CD4-positive, alpha-beta T cell treated with Interleukin-10 for 1 hour (primary cell): ENCODE measurements at places on chromosomes 13 and 19.

DNA sequence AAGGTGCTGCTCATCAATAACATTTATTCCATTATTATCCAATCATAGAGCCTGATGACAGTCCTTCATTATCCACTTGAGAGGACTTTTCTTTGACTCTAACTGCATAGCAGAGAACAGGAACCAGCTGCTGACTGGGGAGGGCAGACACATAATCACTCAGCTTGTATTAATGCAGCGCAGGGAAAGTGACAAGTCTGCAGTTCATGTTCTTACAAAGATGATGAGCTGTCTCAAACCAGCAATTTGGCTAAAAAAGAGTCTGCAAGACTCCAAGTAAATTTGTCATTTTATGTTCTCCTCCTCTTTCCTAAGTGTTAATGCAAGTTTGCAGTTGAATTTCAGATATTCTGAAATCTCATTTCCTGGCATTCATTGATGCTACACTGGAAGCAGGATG lies 40.0 kb upstream of the CBY2 start:
- no peak for DNase-seq

DNA sequence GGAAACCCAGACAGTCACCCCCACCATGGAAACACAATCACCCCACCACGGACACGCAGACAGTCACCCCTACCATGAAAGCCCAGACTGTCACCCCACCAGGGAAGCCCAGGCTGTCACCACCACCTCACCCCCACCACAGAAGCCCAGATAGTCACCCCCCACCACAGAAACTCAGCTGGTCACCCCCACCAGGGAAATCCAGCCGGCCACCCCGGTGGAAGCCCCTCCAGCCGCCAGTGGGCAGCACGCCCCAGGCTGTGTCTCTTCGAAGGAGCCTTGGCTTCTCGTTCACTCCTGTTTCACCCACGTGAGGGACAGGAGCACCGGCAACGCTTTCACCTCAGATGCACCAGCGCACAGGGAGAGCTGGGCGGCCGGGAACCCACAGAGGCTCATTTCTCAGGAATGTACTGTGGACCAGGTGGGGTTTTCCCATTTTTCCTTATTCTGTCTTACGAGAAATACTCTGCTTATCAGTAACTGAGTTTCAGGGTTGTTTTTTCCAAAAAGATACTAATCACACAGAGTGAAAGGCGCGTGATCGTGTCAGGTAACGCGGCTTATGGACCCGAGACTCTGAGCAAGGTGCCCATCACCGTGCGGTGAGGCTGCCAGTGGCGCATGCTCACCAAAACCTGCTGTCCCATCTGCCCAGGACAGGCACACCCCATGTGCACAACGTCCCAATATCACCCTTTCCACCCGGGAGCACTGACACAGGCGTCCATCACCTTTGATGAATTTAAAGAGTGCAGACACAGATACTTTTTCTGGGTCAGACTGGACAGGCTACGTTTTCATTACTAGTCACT lies 28.0 kb downstream of the CARS2 start:
- DNase-seq: no peak

DNA sequence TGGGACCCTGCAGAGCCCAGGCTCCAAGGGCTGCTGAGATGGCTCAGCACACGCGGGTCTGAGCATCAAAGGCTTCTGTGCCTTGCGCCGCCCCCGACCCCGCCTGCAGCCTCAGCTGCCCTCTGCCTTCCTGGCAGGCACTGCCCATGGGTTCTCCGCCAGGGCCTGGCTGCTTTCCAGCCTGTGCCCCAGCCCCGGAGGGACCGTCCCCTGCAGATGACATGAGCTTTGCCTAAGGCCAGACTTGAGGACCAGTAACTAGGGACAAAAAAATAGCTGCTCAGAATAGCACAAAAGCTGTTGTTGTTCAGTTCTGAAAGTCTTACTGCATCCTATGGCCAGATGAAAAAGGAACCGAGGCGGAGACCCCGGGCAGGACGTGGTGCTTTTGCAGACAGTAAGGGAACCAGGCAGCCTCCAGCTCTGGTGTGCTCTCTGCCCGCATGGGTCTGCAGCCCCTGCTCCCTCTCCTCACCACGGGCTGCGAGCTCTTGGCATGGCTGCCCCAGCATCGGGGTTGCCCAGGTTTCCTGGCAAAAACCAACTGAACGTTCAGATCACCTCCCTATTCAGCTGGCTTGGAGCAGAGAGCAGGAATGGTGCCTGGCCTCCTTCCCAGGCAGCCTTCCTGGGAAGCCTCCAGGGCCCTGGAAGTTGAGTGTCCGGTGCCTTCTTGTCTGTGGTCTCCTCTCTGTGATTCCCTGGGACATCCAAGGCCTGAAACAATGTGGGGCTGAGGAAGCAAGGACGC lies 12.5 kb upstream of the CFAP97D2 start:
- no peak for DNase-seq

DNA sequence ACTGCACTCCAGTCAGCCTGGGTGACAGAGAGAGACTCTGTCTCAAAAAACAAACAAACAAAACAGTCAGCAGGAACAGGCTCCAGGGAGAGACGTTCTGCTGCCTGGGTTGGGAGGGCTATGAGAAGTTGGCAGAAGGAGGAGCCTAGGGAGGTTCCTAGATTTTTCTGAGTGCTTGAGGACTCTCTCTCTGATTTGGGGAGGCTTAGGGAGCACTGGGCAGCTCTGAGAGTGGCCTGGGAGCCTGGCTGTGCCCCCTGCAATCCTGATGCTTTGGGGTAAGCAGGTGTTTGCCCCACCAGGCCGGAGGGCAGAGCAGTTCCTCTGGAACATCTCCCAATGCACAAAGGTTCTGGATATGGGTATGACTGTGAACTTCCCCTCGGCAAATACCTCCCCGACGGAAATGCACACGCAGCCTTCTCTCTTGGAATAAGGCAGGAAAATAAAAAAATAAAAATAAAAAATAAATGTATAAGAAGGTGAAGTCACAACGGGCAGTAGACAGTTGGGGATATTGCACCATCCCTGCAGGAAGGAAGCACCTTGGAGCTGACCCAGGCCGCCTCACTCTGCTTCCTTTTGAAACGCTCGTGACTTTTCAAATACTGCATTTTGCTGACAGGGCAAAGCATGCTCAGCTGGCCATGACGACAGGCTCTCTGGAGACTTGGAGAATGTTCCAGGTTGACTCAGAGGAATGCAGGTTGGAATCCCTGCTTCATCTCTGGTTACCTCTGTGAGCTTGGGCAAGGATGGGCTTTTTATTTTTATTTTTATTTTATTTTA lies 26.5 kb upstream of the HOMER3 start:
- DNase-seq: no peak

GRCh38 chr19:55958356-55958755 lies 10.7 kb downstream of the NLRP8 start:
- DNase-seq: no peak

DNA sequence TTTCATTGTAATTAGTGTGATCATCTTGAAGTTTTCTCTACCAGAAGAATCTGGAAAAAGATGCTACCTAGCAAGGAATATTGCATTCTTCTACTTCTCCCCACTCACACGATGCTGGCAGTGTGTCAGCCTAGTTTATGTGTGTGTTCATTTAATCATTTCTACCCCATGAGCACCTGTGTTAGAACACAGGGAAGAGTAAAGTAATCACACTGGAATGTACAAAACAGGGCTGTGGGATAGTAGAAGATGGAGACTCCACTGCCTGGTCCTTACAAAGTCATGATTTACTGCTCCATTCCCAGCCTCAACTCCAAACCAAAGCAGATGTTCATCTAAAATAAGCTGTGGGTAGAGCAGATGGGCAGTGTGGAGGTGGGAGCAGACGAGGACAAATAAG lies 47.7 kb upstream of the RGCC start:
- no peak for DNase-seq

GRCh38 chr19:48632692-48633147 lies 4.5 kb downstream of the DBP start:
- no peak for DNase-seq

DNA sequence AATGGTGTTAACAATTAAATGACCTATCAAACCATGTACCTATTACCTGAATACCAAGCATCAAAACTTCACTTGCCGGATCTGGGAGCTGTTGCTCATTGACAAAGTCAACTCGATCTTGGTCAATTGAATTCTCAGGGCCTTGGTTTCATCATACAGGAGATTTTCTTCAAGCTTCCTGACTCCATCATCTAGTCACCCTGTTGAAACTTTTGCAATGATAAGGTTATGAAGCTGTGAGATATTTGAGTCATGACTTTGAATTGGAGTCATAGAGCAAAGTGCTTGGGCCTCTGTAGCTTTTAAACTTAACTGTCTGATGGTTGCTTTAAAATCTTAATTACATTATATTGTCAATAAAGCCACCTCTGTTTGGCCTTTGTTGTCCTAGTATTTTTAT lies 260.9 kb downstream of the COG6 start:
- DNase-seq: no peak

DNA sequence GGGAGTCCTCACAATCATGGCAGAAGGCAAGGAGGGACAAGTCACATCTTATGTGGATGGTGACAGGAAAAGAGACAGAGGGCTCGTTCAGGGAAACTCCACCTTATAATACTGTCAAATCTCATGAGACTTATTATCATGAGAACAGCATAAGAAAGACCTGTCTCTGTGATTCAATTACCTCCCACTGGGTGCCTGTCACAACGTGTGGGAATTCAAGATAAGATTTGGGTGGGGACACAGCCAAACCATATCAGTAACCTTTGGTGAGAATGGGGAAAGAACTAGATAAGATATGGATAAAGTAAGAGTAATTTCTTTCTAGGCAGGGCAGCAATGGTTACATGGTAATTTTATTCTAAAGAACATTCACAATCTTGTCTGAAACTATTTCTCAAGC lies 344.9 kb upstream of the KLF12 start:
- DNase-seq: no peak

- DNase-seq: no peak
Measured at GRCh38 chr13:77719128-77719527, 21.6 kb downstream of the SLAIN1 start.

DNA sequence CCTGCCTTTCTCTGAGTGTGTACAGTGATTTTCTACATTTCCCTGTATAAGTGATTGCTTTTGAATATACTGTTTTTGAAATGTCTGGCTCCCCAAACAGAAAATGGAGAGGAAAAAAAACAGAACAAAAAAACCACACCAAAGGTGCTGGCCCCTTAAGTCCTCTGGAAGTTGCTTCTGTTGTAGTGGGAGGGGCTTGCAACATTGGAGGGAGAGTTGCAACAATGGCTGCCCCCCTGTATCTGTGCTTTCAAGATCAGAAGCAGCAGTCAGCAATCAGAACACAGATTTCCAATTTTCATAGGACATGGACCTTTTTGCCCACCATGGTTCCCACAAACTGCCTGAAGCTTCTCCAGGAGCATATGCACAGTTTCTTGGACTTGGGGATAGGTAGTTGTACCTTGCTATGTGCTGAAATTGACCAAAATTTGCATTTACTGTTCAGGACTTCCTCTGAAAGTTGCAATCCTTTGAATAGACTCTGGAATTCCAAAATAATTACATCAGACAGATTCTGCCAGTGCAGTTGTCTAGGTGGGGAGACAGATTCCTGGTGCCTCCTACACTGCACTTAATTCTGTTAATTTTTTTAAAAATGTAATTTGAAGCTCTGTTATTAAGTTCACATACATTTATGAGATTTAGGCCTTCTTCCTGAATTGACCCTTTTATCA lies 13.8 kb downstream of the BIVM start:
- no peak for DNase-seq

DNA sequence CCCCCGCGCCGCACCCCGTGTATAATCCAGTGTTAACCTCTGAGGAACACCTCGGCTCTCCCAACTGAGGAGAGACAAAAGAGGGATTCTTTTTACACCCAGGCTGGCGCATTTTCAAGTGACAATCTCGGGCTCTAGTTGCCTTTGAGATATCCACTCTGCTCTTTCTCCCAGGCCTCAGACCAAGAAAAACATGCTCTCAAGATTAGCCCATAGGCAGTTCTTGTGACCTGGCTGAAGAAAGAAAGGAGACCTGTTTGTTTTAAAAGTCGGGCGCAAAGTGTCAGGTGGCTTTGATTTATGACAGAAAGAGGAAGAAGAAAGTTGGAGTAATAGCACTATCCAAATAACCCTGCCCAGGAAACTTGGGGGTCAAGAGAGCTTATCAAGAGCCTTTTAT lies 27.3 kb downstream of the SHISA2 start:
- no peak for DNase-seq

GRCh38 chr19:48393559-48394330 lies at the start of gene GRIN2D:
TSS of gene GRIN2D (plus strand) at chr19:48393668. CDS start at chr19:48398393, 4,725 bp downstream.
- DNase-seq: peak; percentile 40

GRCh38 chr19:47745010-47745901 lies at the start of gene NOP53:
TSS of gene NOP53 (plus strand) at chr19:47745546. CDS start at chr19:47745560, 14 bp downstream.
- peak; percentile 98 for DNase-seq

GRCh38 chr19:12773571-12773970 lies 1.8 kb downstream of the HOOK2 start:
- DNase-seq: no peak

DNA sequence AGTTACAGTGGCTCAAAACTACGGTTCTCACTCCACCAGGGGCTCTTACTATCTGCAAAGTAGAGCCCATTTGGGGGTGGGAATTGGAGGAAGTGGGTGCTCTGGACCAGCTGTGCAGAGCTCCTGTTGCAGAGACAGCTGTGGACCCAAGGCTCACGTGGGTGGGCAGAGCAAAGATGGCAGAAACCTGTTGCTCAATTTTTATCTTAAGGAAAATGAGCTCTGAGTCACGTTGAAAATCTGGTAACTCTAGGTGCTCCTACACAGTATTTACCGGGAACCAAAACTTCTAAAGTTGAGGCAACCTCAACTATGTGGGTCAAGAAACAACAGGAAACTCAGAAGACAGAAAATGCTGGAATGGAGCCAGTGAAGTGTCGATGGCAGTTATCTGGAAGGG lies 30.2 kb upstream of the SLC15A1 start:
- DNase-seq: no peak

DNA sequence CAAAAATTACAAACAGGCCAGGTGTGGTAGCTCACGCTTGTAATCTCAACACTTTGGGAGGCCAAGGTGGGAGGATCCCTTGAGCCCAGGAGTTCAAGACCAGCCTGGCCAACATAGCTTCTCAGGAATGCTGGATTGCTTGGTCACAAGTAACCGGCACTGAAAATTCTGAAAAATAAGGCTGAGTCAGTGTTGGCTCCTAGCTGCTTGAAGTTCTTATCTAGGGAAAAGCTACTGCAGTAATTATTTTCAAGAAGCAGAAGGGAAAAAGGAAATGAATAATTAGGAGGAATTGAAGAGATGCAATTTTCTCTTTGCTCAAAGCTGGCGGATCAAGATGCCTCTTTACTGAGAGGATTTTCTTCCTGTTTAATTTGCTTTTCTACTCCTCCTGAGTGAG lies 75.0 kb upstream of the GTF3A start:
- no peak for DNase-seq
